ENCODE measurements at places on chromosomes 6 and 20.

- no peak for DNase-seq
These were observed 7.2 kb upstream of the PFDN4 start for GRCh38 chr20:54200487-54201267.

DNA sequence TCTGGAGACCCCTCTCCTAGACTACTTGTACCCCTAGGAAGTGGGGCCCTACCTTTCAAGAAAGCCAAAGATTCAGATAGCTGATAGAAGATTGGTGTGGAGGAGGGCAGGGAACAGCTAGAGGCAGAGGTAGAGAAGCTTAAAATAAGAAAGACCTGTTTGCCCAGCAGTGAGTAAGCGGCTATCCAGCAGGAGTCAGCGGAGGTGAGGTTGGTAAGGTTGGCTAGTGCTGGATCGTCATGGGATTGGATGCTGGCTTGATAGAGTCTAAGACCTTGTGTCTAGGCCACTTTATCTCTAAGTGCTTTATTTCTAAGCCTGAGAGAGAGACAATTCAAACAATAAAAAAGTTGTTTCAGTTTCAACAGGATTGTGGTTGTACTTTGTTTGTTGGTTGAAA is 19.1 kb downstream of the ANKS1A start:
- no peak for DNase-seq

GRCh38 chr20:11403711-11404110 is 514.0 kb upstream of the BTBD3 start:
- DNase-seq: no peak

- no peak for DNase-seq
These were observed 95.5 kb downstream of the FOXC1 start for GRCh38 chr6:1705183-1705582.

DNA sequence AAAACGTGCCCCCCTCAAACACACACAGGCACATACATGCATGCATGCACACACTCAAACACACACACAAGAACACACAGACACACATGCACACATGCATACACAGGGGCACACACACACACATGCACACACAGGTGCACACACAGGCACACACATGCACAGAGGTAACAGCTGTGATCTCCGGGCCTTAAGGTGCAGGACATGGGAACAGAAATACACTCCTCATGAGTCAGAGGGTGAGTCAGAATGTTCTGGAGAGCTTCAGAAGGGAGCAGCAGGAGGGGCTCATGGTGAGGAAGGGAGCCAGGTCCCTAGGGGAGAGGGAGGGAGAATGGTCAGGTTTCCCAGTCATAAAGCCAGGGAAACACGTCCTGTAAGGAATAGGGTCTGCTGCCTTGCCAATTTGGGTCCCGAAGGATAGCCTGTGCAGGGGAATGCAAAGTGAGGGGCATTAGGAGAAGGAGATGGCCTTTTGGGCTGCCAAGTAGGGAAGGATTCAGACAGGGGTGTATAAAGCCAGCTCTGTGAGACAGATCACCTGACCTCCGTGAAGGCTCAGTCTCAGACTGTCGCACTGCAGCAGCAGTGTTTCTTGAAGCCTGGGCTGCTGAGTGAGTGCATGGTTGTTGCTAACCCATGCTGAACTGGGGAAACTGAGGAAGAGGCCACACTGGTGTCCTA is 123.9 kb downstream of the MAFB start:
- DNase-seq: peak; percentile 92

DNA sequence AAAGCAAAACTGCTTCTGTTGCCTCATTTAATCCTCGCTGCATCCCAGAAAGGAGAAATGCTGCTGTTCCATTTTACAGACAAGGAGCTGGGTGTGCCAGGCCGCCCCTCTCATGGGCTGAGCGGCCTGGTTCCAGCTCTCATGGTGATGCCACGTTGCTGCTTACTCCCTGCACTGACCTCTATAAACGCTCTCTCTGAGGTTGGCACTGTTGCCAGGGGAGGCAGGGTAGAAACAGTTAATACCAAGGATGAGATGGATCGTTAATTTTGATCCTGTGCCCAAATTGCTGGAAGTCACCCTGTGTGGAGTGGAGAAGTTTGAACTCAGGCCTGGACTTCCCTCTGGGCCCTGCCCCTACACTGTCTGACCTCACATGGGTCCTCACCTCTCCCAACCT is 25.6 kb downstream of the SIRPA start:
- no peak for DNase-seq

DNA sequence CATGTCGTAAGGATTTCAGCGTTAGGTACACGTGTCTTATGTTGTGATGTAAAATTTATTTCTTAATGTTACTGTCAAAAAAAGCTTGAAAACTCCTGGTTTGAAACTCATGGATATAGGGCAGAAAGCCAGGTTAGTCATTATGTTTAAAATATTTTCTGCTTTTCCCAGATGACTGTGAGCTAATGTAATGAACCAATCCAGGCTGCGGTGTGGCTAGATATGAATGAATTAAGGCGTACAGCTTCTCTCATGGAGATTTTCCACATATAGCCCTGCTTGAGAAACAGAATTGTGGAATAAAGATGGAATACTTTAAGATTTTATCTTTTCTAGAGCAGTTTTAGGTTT is 80.3 kb upstream of the STMND1 start:
- no peak for DNase-seq

DNA sequence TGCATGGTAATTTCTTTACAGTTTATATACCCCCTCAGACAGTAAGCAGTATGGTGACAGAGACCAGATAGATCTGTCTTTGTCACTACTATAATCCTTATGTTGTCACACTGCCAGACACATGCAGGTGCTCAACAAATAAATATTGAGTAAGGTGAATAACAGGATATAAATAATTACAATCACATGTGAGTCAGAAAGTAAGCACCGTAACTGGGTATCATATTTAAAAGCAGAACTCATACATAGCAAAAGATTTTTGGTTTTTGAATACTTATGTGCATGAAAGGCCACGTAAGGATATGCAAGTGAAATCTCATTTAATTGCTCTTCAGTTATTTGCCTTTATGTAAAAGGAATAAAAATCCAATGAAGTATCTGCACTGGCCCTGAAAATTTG is 17.4 kb downstream of the CNBD2 start:
- DNase-seq: no peak

DNA sequence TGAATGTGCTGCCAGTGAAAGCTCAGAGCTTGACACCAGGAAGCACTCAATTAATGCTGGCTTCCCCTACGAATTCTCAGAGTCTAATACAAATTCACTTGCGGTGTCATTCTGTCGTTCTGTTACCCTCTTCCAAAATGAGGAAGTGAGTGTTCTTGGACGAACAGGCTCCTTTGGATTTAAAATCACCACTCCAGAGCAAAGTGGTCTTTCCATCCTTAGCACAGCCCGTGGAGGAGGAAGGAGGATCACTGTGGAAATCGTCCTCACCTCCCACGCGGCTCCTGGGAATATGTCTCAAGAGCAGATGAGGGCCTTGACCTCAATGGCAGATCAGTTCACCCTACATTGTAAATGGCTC is 41.7 kb downstream of the RIOK1 start:
- no peak for DNase-seq

- no peak for DNase-seq
These were observed 1.2 kb upstream of the ARFGEF3 start for GRCh38 chr6:138160329-138161087.
